ENCODE measurements at places on chromosomes 1 and 21.

GRCh38 chr21:29208044-29208681, 77.7 kb downstream of the MAP3K7CL start:
- no peak for DNase-seq

DNA sequence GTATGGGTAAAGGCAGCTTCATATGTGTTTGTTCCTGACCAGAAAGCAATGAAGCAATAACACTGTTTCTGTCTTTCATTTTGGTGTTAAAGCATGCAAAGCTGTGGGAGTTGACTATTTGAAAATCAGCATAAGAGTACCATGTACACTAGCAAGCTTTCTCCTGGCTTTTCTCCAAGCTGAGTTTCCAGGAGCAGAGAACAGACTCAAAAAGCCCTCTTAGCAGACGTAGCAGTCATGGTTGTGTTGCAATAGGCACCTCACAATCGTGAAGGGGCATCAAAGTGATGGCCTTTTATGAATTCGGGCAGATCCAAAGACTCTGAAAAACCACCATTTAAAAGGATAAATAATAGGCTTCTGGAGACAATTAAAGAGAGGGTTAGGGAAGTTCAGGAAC, 159.7 kb downstream of the PTGER3 start:
- no peak for DNase-seq

- DNase-seq, result peak; percentile 8
Measured at GRCh38 chr1:219805191-219805590, 123.2 kb downstream of the SLC30A10 start.

DNA sequence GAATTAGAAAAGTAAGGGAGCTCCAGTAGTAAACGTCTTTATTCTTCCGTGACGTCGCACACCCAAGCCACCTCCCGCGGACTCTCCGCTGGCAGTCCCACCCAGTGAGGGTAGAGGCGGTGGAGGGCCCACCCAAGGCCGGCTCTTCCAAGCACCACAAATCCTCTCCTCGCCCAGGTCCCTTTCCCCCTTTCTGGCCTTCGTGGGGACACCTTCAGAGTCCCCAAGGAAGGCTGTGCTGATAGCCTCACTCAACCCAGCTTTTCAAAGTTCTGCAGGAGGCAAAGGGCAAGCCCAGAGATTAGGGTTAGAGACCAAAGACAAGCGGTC, 349 bp upstream of the GPN2 start:
- no peak for DNase-seq

DNA sequence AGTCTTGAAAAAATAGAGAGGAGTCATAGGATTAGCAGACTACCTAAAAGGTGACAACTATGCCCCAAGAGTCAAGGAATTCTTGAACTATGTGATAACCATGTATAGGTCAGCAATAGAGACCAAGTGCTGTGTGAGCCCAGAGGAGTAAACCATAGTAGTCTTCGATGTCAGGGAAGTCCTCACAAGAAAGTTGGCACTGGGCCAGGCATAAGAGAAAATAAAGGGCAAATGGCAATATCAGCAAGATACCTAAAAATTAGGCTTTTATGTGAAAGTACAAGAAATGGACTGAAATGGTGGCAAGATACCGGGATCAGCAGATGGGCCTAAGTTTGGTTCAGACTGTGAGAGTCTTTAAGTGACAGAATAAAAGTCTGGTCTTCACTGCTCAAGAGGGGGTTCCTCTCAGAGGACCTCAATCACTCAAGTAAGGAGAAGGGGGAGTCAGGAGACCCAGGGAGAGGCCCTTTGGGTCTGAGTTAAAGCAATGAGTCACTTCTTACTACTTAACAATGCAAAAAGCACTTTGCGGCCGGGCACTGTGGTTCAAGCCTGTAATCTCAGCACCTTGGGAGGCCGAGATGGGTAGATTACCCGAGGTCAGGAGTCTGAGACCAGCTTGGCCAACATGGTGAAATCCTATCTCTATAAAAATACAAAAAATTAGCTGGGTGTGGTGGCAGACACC, 95.0 kb downstream of the TEX35 start:
- no peak for DNase-seq

DNA sequence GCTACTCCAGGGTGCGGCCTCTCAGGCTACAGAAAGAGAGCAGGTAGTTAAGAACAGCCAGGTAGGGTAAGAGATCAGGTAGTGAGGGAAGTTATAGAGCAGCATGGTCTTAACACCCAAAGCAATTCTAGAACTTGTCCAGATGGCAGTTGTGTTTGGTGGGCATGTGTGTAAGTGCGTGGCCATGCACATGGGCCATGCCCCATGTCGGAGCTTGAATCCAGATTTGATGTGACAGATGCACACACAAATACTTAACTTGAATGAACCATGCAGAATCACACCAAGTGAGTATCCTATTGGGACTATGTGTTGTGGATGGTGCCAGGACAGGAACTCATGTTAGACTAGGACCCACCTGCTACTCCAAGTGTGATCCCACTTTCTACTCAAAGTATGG, 145.7 kb upstream of the HMGB4 start:
- no peak for DNase-seq

Data from NCI-H748 treated with DMSO at 0.1 percent for 48 hours (cell line).